ENCODE measurements at places on chromosomes 1 and 21.

DNA sequence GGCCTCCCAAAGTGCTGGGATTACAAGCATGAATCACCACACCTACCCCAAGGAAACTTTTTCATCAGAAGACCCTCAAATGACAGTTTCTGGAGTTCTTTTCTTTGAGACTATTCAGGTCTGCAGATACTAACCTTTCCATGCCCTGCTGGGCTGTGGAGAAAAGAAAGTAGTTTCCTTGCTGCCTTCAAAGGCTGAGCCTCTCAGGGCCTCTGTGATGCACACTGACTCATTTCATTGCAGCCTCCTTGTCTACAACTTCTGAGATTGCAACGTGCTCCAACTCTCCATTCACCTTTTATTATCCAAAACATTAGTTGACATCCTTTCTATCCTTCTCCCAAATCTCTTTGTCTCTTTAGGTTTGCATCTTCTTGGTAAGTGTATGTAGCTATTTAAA is 8.8 kb upstream of the SAMSN1 start:
- no peak for DNase-seq

- DNase-seq, result no peak
These were observed 56.9 kb downstream of the ODF2L start for GRCh38 chr1:86339014-86339812.

GRCh38 chr1:35783055-35783583 is 13.3 kb upstream of the CLSPN start:
- DNase-seq, result no peak

- no peak for DNase-seq
These were observed 12.5 kb downstream of the NR5A2 start for GRCh38 chr1:200039849-200040474.

DNA sequence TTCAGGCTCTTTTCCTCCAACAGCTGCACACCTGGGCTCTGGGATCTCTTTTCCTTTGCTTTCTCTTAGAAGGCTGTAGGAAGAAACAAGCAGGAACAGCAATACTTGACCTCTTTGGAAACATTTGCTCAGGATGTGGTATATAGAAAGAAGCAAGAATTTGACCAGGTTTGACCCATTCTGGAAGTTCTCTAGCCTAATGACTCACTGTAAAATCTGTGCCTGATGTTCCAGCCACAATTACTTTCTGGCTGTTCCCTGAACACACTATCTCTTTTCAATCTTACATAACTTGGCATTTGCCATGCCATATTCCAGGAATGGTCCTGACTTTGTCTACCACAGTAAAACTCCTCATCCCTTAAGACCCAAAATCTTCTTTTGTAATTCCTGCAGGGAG is 419.9 kb upstream of the DAB1 start:
- no peak for DNase-seq

DNA sequence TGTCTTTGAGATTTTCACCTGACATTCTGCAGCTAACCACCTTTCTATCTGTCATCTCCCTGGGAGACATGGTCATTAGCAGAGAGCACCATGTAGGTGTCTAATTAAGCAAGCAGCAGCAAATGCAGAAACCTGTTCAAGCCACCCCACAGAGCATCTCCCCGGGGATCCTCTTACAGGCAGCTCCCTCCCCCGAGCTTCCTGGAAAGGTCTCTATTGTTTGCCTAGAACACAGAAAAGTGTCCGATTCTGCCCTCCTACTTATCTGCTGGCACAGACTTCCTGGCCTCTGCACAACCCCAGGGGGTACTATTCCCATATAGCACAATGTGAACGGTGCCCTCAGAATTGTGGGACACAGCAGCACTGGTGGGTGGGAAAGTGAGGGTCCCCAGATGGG is 46.1 kb downstream of the PLEKHA6 start:
- no peak for DNase-seq

- no peak for DNase-seq
These were observed 10.0 kb upstream of the OTUD3 start for GRCh38 chr1:19872190-19872589.

- DNase-seq, result no peak
These were observed 543.0 kb upstream of the B3GALT2 start for GRCh38 chr1:193729429-193729828.

DNA sequence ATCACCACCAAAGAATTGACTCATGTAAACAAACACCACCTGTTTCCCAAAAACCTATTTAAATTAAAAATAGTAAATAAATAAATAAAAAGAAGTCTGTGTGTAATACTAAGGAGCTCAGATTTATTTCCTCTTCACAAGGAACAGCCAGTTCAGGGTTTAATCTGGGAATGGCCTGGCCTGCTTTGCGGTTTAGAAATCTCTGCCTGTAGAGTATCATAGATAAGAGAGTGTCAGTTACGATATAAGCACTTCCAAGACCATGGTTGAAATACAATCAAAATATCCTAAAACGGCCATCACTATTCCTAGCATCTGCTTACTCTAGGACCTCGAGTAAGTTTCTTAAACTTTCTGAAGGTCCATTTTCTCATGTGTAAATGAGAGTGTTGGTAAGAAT is 274.4 kb downstream of the PLPP3 start:
- DNase-seq, result no peak

DNA sequence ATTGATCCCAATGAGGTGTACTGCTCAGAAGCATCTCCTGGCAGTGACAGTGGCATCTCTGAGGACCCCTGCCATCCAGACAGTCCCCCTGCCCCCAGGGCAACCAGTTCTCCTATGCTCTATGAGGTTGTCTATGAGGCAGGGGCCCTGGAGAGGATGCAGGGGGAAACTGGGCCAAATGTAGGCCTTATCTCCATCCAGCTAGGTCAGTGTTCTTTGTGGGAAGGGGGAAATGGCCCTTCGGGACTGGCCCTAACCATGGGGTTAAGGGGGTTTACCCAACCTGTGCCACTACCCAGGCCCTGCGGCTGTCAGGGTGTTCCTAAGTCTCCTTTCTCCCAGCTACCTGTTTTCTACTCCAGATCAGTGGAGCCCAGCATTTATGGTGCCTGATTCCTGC is 1.3 kb downstream of the CREB3L4 start:
- DNase-seq, result no peak

- DNase-seq, result no peak
These were observed 65.1 kb upstream of the HSD17B7 start for GRCh38 chr1:162725301-162725837.

DNA sequence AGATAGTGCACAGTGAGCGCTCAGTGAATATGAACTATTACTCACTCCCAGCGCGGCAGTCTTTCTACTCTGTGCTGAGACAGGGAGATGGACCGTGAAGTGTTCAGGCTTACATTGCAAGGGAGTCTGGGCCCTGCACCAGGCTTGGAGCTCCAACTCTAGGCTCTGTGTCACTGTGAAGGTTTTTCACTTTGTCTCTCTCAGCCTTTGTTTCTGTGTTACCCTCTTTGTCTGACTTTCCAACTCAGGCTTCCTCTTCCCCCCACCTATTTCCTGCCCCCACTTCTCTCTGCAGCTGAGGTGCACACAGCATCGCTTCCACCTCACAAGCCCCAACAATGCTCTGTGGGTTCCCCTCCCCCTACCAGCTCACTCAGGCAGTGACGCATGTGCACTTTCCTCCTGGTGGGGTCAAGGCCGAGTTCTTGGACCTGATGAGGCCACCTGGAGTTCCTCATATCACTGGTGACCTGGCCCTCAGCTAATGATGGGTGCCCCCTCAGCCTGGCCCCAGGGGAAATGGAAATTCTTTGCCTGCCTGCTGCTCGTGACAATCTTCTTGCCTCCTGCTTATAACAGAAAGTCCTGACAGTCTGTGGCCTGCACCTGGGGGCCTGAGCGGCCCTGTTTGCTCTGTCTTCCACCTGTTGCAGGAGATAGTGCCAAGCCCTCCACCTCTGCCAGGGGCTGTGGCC is 1.1 kb upstream of the LCK start:
- no peak for DNase-seq

GRCh38 chr1:23594927-23595353 is 35.6 kb upstream of the ID3 start:
- DNase-seq, result no peak

DNA sequence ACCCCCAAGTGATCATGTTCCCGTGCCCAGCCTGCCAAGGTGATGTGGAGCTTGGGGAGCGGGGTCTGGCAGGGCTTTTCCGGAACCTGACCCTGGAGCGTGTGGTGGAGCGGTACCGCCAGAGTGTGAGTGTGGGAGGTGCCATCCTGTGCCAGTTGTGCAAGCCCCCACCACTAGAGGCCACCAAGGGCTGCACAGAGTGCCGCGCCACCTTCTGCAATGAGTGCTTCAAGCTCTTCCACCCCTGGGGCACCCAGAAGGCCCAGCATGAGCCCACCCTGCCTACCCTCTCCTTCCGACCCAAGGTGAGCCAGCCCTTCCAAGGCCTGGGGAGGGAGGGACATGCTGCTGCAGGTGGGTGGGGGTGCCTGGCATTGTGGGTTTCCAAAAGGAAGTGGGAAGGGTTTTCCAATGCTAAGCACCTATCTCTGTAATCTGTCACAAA is 2.3 kb downstream of the TRIM46 start:
- DNase-seq, result no peak
